Activated gamma-delta T cell treated with Interleukin-2 at 50 U/mL for 16 hours (primary cell): ENCODE measurements at places on chromosomes 2 and 18.

DNA sequence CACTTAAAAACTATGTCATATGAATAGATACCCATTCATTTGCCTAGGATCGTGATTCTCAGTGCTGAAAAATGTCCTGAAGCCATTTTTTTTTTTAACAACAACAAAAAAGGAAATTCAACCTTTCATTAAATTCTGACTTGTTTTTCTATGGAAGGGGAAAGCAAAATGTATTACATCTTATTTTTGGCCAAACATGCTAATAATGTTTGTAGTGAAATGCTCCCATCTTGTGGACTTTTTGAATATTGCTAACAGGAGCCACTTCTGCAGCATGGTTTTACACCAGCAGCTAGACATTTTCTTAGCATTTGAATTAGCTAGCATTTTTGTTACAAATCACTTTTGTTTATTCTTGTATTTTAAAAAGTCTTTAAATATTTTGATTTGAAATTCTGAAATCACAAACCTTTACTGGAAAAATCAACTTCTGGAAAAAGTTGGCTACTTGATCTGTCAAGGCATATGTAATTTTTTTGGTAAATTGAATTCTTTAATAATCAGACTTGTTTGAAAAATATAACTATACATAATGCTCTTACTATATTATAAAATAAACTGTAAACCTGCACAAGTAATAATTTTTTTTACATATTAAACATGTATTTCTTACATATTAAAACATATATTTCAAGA lies 75.8 kb downstream of the KIDINS220 start:
- DNase-seq: no peak

DNA sequence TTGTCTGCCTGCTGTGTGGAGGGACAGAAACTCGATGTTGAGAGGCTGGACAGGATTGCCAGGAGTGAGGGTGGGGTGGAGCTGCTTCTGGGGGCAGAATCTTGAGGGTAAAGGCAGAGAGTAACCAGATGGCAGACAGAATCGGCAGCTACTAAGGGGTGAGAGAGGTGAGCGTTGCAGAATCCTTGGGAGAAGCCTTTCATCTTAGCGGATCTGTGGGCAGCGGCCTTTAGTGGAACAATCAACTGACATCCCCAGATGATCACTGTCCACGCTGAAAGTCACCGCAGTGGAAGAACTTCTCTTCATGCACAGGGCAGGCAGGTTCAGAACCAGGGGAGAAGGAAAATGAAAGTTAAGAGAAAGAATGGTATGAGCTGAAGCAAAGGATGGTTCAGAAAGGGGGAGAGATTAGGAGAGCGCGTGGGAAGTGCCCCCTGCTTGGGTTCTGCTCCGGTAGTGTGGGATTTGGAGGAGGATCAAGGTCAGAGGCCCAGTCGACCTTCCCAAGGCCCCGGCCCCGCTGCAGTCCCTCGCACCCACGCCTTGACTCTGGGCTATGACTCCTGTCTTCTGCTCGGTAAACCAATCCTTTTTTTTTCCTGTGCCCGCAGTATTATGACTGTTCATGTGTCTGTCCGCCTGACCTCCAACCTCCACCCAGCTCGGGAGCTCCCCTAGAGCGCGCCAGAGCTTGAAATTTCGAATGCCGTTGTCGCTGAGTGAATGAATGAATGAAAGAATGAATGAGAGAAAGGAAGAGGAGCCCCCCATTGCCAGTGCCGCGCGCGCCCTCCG lies 584 bp downstream of the BOLA3 start:
- DNase-seq: no peak

GRCh38 chr18:24402209-24402785 lies 4.7 kb upstream of the OSBPL1A start:
- no peak for DNase-seq

GRCh38 chr2:217079165-217079564 lies 219.3 kb upstream of the TNP1 start:
- no peak for DNase-seq

DNA sequence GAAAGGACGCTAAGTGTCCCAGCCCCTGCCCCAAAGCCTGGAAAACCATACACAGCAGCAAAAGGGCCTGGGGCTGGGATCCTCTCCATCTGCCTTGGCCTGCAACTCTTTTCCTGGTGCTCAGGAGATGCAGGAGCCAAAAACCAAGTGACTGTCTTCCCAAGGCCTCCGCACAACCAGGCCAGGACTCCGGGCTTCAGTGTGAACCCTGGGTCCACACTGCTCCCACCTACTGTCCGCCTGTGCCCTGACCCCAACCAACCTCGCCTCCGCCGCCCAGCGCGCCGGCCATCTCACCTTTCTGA lies 1.1 kb downstream of the FEV start:
- DNase-seq: no peak

GRCh38 chr2:74188018-74188601 lies 9.4 kb upstream of the MOB1A start:
- DNase-seq: no peak

- DNase-seq: no peak
Observed at GRCh38 chr2:207399301-207399700, 130.5 kb upstream of the CREB1 start.

- no peak for DNase-seq
Observed at GRCh38 chr2:196245378-196246140, 74.2 kb upstream of the STK17B start.

DNA sequence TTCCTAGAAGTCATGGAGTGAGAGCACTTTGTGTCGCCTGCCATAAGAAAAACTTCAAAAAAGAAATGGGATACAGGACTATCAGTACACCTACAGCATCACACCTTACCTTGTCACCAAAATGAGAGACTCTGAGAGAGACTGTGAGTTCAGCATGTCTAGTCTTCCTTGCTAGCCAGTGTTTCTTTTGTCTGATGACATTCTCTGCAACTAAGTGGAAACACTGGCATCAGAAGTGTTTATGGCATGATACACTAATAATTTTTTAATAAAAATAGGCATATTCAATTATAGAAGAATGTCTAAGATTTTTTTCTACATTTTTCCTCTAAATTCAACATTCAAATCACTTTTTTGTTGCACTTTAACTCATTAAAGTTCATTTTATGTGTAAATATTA lies 9.0 kb downstream of the RBM43 start:
- DNase-seq: no peak

DNA sequence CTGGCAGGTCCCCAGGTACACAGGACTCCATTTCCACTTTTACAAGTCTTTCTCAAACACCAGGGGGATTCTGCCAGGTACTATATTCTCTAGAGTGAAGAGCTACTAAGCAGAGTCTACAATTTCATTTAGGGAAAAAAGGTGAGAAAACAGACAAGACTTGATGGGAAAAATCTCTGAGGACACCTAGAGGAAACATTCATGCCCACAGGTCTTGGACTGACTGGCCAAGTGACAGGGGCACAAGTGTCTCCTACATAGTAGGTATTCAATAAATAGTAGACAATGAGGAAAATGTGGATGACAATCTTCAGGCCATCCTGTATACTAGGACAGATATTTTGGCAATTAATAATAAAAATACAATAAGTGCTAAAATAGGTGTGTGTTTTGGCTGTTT lies 228.6 kb downstream of the CLIP4 start:
- no peak for DNase-seq

- peak; percentile 63 for DNase-seq
Observed at GRCh38 chr2:54522624-54523281, 66.6 kb downstream of the SPTBN1 start.

- DNase-seq: no peak
Observed at GRCh38 chr18:39935598-39935997, 2019.4 kb upstream of the PIK3C3 start.

DNA sequence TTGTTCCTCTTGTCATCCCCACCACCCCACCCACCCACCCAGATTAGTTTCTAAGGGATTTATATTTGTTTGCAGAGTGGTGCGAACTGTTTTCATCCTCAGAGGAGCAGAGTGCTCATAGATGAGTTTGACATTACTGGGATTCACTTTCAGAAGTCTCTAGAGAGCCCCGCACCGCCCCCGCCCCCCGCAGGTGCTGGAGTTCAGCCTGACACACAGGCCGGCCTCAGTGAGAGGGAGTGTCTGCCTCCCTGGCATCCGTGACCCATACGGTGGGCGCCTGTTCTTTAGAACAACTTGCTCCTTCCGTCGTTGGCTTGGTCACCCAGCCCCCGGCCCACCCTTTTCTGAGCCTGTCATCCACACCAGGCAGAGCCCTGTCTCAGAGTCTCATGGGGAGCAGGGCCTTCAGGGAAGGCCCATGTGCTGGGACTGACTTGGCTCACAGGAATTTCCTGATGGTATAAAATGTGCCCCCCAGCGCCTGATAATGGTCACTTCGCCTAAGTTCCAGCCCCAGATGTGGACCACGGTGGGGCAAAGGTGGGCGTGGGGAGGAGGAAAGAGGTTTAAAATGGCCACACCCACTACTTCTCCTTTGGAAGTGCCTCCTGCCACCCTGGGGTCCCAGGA lies 44.3 kb downstream of the HPCAL1 start:
- no peak for DNase-seq

DNA sequence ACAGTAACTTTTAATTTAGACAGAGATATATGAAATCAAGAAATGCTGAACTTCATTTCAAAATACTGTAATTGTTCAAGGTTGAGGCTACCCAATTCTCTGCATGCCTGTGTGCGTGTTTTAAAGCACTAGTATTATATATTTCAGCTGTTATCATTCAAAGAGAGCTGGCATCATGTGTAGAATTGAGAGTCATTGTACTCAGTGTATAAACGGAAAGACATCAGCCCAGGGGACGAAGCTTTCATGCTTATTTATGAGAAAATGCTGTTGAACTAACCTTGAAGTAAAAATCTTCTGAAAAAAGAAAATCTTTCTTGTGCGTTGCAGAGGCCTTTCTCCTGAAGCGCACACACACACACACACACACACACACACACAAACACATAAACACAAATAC lies 48.4 kb downstream of the MYCN start:
- no peak for DNase-seq

GRCh38 chr2:88396209-88396608 lies 56.3 kb downstream of the FOXI3 start:
- DNase-seq: no peak

DNA sequence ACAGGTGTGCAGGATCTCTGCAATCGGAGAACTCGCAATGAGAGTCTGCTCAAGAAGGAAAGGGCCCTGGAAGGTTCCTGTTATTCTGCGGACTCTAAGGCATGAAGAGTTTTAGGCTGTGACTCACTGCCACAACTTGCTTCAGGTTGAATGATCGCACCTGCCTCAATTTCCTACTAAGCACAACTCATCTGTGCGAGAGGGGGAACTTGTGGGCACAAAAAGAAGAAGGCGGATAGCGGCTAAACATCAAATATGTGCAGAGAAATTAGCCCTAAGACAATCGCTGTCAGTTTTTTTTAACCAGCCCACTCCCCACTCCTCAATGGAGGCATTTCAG lies 14.0 kb upstream of the CREG2 start:
- no peak for DNase-seq

GRCh38 chr2:28320371-28320770 lies 72.3 kb upstream of the FOSL2 start:
- no peak for DNase-seq

- DNase-seq: no peak
Observed at GRCh38 chr18:25503567-25504081, 151.7 kb upstream of the ZNF521 start.

DNA sequence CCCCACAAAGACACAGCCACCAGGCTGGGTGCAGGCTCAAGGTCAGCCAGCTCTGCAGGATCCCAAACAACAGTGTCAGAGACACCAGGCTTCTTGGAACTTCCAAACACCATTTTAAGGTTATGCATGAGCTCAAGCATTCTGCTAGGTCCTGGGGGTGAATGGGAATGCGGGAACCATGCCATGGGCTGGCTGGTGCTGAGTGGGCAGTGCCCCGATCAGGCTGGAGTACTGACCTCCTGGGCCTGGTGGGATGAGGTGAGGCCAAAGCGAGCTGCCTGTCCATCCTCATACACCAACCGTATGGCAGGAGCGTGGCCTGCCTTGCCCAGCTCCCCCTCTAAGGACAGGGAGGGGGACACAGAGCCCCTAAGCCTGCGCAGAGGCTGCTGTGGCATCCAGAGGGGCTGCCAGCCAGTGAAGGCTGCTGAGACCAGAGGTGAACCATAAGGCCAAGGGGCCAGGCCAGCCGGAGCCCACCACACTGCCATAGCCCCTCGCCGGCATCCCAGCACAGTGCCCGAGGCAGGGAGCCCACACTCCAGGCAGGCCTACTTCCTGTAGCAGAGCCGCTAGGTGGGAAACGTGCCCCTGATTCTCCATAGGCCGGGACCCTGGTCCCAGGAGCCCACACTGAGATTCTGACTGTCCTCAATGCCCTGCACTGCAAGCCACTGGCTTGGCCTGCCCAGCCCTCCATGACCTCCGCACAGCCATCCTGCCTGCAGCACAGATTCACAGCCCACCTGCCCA lies 135.0 kb downstream of the HDAC4 start:
- no peak for DNase-seq

DNA sequence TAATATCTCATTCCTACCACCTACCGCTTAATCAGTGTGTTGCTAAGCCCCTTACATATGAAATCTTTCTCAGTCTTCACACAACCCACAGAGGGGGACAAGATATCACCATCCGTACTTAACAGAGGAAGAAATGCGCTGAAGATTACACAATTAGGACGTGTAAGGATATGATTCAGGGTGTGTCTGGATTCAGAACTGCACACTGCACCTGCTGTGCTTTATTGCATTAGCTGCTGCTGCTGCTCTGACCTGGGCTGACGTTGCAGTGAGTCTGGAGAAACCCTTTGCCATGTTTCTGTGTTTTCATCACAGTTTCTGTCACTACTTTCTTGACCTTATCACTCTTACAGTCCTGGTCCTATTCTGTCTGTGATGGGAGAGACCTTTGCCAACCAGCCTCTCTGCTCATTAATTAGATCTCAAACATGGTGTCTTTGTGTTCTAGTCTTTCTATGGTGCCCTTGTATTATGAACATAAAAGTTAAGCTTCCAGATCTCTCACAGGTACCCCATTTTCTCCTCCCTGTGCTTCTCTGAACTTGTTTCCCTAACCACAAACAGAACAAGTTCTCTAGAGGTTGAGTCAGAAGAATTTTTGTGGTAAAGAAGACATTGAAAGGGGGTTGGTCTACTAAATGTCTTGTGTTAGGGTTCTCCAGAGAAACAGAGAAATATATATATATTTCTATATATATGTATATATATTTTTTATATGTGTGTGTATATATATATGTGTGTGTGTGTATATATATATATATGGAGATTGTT lies 92.9 kb upstream of the CYP1B1 start:
- DNase-seq: no peak

DNA sequence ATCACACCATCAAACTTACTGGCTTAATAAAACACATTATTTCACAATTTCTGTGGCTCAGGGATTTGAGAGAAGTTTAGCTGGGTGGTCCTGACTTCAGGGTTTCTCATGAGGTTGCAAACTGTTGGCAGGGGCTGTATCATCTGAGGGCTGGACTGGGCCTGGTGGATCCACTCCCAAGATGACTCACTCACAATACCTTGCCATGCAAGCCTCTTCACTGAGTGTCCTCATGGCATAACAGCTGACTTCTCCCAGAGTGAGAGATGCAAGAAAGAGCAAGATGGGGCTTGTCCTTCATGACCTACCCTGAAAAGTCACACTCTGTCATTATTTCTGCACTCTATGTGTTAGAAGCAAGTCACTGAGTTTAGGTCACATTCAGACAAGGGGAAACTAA lies 73.8 kb downstream of the AQP4 start:
- no peak for DNase-seq

GRCh38 chr2:221400411-221400810 lies 171.7 kb downstream of the EPHA4 start:
- DNase-seq: no peak
